AG09309 (cell line): ENCODE measurements at places on chromosomes 16 and 17.

- DNase-seq: no peak
Measured at GRCh38 chr17:77491921-77492445, 351.2 kb downstream of the SEC14L1 start.

- no peak for DNase-seq
Measured at GRCh38 chr16:17362183-17362582, 108.6 kb downstream of the XYLT1 start.

- DNase-seq: no peak
Measured at GRCh38 chr17:77076124-77076830, 64.5 kb upstream of the SEC14L1 start.

DNA sequence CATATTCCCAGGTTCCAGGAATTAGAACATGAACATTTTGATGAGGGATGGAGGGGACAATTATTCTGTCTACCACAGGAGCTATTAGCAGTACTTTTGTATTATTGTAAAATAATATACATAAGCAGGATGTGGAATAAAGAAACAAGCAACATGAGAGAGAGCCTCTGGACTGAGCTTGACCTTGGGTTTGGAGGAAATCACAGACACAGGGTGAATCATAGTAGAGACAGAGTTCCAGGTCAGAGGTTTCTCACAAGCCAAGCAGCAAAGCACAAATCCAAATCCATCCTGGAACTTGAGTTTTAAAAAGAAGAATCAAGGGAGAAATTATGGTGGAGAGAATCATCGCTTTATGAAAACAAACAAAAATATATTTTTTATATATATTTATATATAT is 5.1 kb downstream of the KRT31 start:
- DNase-seq: no peak

DNA sequence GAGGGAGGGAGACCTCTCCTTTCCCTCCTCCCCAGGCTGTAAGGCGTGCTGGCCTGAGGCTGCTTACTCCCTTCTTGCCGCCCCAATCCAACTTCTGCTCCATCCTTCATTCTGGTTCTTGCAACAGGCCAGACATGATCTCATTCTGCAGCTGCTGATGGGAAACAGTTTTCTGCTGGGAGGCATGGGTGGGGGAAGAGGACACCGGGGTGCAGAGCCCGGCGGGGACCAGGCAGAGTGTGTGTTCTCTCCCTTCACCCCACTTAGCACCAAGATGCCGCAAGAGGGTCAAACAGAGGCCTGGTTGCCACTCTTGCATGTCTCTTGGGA is 1.4 kb downstream of the SARM1 start:
- no peak for DNase-seq

DNA sequence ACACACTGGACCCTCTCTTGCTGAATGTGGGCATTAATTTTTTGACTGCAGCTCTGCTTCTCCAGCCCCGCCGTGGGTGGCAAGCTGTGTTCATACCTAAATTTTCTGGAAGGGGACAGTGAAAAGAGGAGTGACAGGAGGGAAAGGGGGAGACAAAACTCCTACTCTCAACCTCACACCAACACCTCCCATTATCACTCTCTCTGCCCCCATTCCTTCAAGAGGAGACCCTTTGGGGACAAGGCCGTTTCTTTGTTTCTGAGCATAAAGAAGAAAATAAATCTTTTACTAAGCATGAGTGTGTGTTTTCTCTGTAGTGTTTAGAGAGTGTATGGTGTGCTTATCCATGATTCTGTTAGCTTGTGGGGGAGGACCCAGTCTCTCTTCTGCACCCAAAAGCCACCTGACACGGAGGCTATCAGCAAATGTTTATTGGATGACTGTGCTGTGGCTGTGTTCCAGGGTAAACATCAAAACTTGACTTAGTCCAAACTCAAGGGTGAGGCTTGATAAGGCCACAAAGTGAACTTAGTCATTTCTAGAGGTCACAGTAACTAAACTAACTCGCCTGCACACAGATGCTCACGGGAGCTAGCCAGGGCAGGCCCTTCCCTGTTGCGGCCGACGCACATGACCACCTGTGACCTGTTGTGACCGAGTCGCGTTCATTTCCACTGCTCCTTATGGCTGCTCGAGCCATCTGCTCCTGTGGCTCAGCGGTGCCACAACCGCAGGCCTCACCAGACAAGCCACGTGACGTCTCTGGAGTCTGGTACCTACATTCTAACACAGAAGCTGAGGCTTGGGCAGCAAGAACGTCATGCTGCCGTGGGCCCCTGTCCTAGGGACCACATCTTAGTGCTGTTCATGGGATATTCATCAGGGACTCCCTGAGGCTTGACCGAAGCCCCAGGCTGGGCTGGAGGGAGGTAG is 9.8 kb upstream of the MED11 start:
- DNase-seq: no peak

- DNase-seq: no peak
Measured at GRCh38 chr17:39927929-39928857, 661 bp downstream of the LRRC3C start.

GRCh38 chr16:1778200-1779179 is 3.9 kb downstream of the SPSB3 start:
- DNase-seq: no peak

GRCh38 chr17:72643575-72644216 is 448.8 kb downstream of the SLC39A11 start:
- no peak for DNase-seq
